Activated T-cell treated with anti-CD3 and anti-CD28 coated beads, Interleukin-2, amount 50 U/mL, for 1 hour (primary cell): ENCODE measurements at places on chromosomes 12 and 14.

GRCh38 chr12:51307655-51308593 lies 16.1 kb downstream of the BIN2 start:
- no peak for DNase-seq

- DNase-seq: no peak
Measured at GRCh38 chr14:95961481-95961880, 77.7 kb upstream of the C14orf132 start.

DNA sequence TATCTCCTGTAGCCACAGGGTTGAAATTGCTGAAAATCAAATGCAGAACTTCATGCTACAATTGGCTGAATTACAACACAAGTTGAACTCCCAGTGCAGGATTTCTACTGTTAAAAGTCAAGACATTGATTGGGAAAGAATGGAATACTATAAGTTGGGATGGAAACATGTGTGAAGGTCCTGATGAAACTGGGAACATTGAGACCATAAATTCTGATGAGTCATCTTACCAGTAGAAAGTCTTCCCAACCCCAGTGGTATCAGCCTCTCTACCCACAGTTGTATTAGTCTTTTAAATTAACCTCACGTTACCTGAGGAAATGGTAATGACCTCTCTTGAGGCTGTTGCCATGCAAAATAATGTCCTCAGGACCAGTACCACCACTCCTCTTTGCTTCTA lies 27.4 kb upstream of the DYRK2 start:
- no peak for DNase-seq

DNA sequence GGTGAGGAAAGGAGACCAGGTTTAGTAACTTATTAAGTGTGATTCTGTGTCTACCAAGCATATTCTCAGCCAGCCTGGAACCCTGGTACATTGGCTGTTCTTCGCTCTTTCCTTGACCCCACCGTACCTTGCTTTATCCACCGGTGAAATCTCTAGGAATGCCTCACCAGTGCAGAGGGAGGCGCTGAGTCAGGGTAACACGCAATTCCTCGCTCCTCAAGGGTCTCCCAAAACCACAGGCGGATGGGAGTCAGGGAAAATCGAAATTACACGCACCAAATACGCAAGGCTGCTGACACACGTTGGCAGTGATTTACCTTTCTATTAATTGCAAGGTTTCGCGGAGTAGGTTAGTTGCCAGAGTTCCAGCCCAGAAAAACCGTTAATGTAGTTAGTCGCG lies 845 bp downstream of the L3HYPDH start:
- no peak for DNase-seq

DNA sequence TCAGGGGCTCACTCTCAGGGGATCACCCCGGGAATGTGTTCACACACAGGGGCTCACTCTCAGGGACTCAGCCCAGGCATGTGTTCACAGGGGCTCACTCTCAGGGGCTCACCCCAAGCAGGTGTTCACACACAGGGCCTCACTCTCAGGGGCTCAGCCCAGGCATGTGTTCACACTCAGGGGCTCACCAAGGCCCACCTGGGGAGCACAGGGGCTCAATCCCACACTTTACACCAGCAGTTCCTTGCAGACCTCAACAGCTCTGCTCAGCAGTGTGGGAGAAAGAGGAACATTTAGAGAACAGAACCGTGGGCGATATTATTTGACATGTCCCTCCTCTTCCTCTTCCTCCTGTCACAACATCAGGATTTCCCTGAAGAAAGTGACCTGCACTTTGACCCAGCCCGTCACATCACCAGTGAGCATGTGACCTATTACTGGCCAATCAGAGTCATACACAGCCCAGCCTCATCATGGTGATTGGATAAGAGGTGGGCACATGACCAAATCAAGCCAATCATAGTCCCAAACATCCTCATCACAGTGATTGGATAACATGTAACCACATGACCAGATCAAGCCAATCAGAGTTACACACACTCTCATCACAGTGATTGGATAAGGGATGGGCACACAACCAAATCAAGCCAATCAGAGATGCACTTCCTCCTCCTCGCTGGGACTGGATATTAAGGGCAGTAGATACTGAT lies 359.4 kb upstream of the SFSWAP start:
- DNase-seq: no peak

DNA sequence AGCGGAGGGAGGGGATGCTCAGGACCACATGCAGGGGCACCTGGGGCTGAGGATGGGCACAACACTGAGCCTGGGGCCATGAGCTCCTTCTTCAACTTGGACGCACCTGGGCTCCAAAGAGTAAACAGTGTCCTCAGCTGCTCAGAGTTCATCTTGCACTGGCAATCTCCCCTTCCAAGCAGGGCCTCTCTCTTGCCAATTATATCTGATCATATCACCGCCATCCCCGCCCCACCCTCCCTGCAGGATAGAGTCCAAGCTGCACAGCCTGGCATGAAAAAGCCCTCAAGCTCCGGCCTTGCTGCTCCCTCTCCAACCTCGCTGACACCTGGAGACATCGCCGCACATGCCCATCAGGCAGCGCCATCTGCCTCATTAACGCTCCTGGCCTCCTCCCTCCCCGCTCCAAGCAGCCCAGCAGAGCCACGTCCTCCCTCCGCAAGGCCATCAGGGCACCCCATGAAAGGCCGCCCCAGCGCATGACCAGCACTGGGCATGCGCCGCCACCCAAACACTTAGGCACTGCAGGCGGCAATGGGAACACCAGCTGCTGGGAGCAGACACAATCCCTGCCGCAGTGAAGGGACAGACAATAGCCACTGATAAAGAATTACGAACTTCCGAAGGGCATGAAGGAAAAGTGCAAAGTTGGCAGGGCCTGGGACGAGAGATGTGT lies 88.8 kb downstream of the CHGA start:
- DNase-seq: no peak
